NCI-H526 treated with DMSO at 0.1 percent for 48 hours (cell line): ENCODE measurements at places on chromosomes 16 and 17.

- DNase-seq = no peak
These were observed 40.3 kb upstream of the MRPS23 start for GRCh38 chr17:57889892-57890856.

- no peak for DNase-seq
These were observed 85.3 kb upstream of the C16orf82 start for GRCh38 chr16:26981266-26981938.

DNA sequence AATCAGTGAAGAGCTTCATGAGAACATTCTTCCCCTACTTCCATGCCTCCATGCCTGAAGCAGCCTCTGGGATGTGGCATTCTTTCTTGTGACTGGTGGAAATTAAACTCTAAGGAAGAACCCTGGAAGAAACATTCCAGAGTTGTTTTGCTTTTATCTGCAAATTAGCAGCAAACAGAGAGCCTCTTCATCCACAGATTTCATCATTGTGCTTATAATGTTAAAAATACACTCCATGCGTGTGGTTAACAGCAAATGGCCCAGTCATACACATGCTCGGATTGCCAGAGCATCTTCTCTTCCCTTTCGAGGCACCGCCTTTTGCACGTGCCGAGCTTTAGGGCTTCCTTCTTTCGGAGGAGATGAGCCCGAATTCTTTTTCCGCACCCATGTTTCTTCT, 411.3 kb downstream of the SNX29 start:
- DNase-seq = no peak

- no peak for DNase-seq
These were observed 8.3 kb upstream of the NLRC5 start for GRCh38 chr16:56980792-56981724.

DNA sequence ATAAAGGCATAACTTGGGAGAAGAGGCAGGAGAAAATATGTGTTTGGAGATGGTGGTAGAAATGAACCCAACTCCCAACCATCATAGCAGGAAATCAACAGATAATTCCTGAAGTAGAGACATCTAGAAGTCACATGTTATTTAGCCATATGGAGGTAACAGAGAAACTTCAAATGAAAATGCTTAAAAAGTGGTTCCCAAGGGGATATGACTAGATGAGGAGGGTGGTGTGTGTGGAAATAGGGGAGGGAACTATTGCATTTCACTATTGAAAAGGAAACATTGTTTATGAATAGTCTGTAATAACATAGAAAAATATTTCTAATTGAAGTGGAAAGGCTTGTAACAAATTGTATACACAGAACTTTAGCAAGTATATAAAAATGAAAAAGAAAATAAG, 412.0 kb downstream of the SHISA9 start:
- no peak for DNase-seq

- no peak for DNase-seq
These were observed 104.6 kb downstream of the USP22 start for GRCh38 chr17:20938244-20938643.

GRCh38 chr17:62791235-62791734, 16.8 kb downstream of the MARCHF10 start:
- DNase-seq = no peak

GRCh38 chr17:63751806-63752205, 10.2 kb upstream of the STRADA start:
- DNase-seq = no peak

DNA sequence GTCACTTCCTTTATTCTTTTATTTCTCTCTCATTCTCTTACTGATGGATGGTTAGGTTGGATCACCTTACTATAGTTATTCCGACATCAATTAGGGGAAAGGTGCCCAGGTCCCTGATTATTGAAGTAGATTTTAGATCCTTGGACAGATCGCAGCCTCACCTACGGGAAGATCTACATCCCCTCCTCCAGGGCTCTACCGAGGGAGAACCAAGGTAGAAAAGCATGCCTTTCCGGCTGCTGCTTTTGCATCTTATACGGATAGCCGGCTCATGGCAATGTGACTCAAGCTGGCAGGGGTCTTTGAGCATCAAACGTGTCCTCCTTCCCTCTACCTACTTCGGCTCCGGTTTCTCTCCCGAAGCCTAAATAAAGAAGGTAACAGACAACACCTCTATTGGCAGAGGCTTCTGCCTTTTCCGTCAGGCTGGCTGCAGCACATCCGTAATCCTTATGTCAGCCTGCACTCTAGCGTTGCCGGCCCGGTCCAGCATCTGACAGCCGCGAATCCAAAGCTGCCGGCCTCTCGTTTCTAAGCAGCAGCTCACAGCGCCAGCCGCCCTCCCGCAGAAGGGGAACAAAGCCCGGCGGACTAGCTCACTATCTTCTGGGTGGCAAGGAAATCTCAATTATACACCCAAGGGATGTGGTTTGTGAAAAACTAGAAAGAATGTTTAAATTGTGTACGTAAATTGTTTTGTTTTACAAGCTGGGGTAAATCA, 46.9 kb downstream of the IRX6 start:
- DNase-seq = no peak

DNA sequence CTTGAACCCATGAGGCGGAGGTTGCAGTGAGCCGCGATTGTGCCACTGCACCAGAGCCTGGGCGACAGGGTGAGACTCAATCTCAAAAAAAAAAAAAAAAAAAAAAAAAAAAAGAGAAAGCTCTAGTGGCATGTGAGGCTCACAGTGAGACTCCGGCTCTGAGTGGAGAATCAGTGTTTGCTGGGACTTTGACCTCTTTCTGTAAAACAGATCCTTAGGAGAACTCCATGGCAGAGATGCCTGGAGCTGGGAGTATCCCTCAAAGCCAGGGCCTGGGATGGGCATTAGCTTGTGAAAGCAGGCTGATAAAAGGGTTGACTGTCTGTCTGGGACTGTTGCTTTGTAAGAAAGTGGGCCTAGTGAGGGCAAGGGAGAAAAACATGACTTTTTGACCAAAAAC, 46.4 kb downstream of the ZNF207 start:
- DNase-seq = no peak

GRCh38 chr16:19609359-19609758, 53.9 kb downstream of the VPS35L start:
- no peak for DNase-seq

DNA sequence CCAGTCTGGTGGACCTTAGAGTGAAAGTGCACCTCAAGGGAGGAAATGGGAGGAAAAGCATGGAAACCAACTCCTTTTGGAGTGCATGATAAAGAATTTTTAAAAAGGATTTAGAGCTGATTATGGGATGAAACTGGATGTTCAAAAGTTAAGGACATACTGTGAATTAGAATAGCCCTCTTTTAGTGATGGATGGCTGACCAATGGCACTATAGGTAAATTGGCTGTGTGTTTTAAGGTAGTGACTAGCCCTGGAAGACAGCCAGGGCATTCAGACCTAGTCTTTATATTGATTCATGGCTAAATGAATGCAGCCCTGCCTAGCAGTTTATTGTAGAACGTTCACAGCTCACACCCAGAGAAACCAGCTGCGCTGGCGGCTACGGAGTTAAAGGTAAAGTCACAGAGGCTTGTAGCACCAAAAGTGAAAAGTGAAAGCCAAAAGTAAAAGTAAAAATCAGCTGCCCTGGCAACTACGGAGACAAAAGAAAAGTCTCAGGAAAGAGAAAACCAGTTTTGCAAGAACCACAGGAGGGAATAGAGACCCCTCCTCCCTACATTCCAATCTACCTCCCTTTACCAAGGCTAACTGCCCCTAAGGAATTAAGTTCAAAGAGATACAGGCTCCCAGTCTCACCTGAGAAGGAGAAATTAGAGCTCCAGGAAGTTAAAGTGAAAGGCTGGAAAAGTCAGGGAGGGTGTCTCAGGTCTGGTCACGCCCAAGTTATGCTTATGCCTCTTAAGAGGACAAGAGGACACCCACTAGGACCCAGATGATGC, 21.8 kb downstream of the ACSM1 start:
- no peak for DNase-seq
